ENCODE measurements at places on chromosomes 1 and 21. TPM values are rescaled to one million over a fixed set of nuclear protein-coding genes. Genes with fewer than 3 reads are reported as not detected.

Gene NKAIN1
- total RNA-seq: 0.98 TPM

Gene SPRR2A
- total RNA-seq: not detected

Gene LHX8
- 1.5 TPM for total RNA-seq

Gene ADORA1
- total RNA-seq: 1.2 TPM

Gene UBE2J2
- 48.5 TPM for total RNA-seq

Gene IVNS1ABP
- total RNA-seq: 29.4 TPM
